CD4-positive, alpha-beta T cell treated with Interleukin-6 for 4 hours (primary cell): ENCODE measurements at places on chromosomes 7 and 10.

GRCh38 chr7:23533238-23533604 is 1.4 kb upstream of the TRA2A start:
- DNase-seq, result no peak

DNA sequence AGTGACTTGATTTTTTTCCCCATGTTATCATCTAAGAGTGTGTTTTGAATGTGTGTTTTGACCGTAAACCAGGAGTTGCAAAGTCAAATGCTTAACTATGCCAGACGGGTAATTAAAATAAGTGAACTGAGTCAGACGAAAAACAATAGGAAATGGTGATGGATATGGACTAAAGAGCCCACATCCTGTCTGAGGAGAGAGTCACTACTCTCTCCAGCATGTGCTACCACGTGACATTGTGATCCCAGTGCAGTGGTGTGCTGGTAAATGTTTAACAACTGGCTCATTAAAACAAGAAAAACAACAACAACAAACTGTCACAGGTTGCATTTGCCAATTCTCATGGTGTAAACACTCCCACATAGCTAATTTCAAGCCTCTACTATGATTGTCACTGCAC is 164.3 kb downstream of the SUGCT start:
- DNase-seq, result no peak

GRCh38 chr7:114255404-114255841 is 159.2 kb upstream of the FOXP2 start:
- no peak for DNase-seq

- peak; percentile 69 for DNase-seq
Observed at GRCh38 chr7:64876792-64877713, 26.0 kb upstream of the ZNF273 start.

DNA sequence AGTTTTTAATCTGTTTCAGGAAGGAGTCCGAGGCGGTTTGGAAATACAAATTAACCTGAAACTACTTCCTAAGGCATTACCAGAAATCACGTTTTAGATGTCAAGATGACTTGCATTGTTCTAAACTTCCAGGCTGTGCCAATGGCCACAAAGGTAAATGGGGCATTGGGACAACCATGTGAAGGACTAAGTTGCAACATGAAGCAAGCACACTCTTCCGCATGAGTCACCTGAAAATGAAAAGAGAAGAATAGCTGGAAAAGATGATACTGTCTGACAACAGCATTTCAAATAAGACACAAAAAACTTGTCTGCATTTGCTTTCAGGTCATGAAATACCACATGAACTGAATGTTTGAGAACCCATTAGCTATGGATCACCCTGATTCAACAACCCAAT is 262.1 kb downstream of the AHR start:
- no peak for DNase-seq

DNA sequence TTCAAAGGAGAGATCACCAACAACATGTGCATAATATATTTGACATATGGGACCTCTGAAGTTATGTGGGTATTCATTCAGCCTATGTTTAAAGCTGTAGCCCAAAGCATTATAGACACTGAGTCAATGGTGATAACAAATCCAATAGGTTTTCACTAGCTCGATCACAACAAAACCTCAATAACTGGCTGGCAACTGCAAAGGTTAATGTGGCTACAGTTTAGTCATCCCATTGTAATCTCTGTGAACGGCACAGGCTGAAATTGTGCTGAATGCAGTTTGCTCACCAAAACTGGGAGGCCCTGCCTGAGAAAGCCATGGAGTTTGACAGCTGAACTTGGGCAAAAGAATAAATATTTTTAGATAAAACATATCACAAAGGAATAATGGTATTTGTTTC is 152.4 kb upstream of the ADO start:
- DNase-seq, result no peak

GRCh38 chr7:71334541-71334940 is 202.6 kb downstream of the GALNT17 start:
- no peak for DNase-seq

DNA sequence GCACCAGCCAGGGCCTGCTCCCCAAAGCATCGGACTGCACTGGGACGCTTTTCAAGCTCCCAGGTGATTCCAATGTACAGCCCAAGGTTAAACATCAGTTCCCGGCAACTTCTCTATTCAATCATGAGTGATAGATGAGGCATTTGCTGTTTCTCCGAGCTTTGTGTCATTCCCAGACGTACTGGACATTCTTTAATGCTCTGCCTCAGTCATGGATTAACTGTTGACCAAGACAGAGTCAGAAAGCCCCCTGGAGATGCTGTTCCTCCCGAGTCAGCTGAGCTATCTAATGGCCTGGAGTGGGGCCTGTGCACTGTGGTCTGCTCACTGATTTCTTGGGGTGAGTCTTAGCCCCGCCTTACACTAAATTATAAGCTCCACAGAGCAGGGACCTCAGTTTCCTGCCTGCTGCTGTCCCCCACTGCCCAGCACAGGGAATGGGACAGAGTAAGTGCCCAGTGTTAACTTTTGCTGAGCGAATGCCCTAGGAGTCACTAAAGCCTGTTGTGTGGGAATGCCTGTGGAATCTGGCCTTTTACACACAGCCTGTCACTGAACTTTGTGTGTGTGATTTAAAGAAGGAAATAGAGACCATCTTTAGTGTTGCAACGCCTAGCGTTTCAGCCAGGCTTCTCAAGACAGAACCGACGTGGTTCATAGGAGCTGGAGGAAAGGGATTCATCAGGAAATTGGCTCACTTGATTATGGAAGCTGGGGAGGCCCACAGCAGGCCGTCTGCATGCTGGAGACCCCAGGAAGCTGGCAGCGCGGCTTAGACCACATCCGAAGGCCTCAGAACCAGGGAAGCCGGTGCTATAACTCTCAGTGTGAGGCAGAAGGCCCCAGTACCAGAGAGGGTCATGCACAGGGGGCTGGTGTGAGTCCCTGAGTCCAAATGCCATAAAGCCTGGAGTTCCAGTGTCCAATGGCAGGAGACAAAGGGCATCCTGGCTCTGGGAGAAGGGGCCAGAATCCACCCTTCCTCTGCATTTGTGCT is 29.3 kb upstream of the RNF32 start:
- no peak for DNase-seq
